Putamen (tissue), 1 donor: ENCODE measurements at places on chromosomes 4 and X.
A peak's percentile ranks its signal among the peaks of the same experiment; 100 is the strongest.

GRCh38 chr4:19512086-19512485, 739.6 kb upstream of the SLIT2 start:
- no peak for DNase-seq

DNA sequence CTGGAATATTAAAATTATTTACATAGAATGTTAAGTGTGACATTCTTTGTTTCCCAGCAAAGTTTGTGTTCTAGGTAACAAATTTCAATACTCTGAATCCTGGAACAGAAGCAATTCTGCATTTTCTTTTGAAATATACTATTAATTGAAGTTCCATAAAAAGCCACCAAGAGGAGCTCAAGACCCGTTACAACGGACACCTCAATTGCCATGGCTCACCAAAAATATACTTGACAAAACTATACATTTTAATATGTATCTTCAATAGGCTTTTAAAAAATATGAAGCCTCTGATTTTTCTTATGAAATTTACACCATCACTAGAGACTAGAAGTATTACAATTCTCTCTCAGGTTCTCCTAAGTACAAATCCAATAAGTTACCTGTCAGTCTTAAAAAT, 111.4 kb downstream of the NYX start:
- no peak for DNase-seq

- DNase-seq: no peak
Measured at GRCh38 chr4:38170338-38171169, 210.4 kb downstream of the PTTG2 start.

DNA sequence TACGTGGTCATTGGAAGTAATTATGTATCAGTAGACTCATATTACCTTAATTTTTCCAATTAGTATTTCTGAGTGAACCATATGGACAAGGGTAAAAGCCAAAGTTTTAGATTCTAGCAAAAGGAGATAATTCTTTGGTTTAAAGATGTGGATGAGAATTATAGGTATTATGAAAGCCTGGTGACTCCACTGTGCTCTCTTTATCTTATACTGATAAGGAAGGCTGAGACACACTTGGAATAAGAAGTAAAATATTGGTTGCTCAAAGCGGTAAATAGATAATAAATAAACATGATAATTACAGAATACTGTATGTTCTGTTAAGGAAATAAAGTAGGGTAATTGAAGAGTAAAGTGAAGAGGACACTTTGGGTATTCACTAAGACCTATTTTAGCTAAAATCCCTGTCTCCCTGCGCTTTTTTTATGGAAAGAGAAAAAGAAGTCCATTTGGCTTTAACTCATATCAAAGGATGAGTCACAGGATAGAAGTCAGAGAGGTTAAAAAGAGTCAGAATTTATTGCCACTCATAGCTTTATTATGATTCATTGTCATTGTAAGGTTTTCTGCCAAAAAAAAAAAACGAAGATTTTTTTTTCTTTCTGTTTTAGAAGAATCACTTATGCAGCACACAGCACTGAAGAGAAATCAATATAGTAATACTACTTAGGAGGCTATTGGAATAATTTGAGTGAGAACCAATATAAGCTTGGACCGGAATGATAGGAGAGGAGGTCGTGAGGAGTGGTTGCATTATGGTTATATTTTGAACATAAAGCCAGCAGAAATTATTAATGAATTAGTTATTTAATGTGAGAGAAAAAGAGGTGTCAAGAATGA, 2463.1 kb downstream of the ARAP2 start:
- DNase-seq: no peak

- no peak for DNase-seq
Measured at GRCh38 chr4:75916091-75916661, 13.9 kb upstream of the PPEF2 start.

GRCh38 chr4:158521484-158522088, at the start of gene RXFP1:
TSS of gene RXFP1 (plus strand) at chr4:158521882. CDS start at chr4:158521977, 95 bp downstream.
- DNase-seq: no peak

GRCh38 chr4:17997129-17997528, 24.4 kb downstream of the LCORL start:
- no peak for DNase-seq

GRCh38 chr4:173801361-173801760, 271.3 kb upstream of the HAND2 start:
- no peak for DNase-seq

GRCh38 chr4:145177906-145178538, 2.4 kb downstream of the OTUD4 start:
- no peak for DNase-seq

GRCh38 chr4:8265171-8265929, 4.2 kb upstream of the HTRA3 start:
- DNase-seq: no peak

DNA sequence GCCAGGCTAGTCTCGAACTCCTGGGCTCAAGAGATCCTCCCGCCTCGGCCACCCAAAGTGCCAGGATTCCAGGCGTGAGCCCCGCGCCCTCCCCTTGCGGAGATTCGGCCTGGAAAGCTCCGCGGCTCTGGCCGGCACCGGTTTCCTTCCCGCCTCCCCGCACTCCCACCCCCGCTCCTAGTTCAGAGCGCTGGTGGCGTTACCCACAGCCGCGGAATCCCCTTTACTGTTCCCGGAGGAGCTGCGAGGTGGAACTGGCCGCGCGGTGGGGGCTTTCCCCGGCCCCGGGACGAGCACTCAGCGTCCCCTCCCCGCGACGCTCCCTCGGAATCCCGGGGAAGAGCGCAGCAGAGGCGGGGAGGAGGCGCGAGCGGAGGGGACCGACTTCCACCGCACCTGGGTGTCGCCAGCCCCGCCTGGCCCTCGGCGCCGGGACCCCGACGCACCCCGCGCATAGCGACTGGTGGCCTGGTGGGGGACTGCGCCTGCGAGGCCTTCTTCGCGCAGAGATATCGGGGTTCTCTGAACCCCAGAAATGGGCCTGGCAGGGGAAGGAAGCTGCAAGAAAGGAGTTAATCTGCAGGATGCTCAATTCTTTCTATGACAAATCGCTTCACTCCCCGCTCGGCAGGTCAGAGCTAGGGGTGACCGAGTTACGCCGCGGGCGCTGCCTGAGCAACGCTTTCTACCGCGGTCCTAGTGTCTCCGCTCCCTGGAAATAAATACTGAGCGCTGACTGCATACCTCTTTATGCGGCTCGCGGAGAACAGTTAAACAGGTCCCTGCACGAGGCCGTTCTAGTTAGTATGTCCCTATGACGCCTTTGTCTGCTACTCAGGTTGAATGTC, 14.6 kb upstream of the SLC25A4 start:
- DNase-seq: peak; percentile 12

DNA sequence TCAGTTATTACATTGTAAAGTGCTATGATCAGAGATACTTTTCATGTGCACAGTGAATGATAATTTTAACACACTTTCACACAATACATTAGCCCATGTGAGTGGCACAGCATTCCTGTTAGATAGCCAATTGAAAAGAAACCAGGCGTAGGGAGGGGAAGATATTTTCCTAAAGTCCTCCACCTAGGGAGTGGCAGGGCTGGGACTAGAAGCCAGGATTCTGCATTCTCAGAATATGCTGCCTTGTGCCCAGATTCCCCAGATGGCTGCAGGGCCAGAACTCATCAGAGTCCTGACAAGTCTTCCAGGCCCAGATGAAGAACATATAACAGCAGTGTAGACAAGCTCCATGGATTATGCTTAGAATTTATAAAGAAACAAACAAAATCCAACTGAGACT, 350.2 kb downstream of the AFF2 start:
- DNase-seq: no peak

GRCh38 chr4:182280436-182281111, 37.4 kb downstream of the TENM3 start:
- DNase-seq: peak; percentile 42

GRCh38 chr4:1246901-1247863, 1.7 kb downstream of the CTBP1 start:
- no peak for DNase-seq

- peak; percentile 62 for DNase-seq
Measured at GRCh38 chr4:41216294-41217019, 2.1 kb upstream of the APBB2 start.

DNA sequence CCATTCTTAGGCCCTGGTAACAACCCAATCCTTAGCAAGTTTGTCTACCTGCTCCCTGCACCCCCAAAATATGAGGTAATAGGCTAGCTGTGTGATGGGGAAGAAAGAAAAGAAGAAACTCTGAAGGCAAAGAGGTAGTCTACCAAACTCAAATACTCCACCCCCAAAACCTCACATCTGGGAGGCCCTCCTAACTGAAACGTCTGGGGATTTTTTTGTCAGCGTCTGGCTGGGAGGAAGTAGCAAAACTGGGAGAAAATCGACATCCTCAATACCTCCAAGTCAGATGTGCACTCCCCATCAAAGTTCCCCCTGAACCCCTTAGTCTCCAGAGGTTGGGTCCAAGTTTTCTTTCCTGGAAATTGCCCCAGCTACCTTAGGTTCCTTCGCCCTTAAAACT, 1.0 kb downstream of the LAMP2 start:
- no peak for DNase-seq

DNA sequence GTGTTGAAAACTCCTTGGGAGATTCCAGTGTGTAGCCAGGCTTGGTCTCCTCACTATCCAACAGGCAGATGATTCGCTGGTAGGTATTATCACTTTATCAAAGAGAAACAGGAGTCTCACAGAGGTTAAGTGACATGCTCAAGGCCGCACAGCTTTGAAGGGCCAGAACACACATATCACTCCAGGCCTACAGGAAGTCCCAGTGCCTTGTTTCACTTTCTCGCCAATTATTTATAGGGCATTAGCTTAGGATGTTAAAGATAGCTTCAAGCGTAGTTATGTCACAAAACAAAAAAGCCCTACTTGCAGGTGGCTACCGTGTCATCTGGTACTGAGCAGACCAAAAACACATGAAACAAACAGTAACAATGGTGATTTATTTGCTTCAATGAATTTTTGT, 13.2 kb downstream of the ATP8A1 start:
- no peak for DNase-seq

DNA sequence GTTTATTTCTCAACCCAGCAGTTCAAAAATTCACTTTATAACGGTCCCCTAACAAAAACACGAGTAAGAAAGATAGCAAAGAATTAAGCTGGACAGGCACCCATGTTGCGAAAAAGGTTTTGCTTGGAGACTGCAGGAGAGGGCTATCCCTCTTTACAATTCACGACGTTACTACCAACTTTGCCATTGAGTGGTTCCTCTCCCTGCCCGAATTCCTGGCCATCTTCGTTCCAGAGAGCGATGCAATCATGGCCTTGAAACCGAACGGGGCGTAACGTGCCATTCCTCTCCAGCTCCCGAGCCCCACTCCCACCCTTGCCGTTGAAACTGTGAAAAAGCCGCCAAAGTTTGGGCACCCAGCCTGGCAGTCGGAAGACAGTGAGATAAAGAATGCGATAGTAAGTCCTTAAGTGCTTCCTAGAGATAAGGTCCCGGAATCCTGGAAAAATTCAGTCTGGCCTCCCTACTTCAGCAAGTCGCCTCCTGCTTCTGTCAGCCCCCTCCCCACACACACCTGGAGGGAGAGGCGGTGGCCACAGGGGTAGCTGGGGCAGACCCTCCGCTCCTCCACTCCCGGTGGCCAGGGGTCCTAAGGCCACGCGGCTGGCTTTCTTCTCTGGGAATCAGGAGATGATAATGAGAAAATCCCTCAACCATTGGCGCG, 65.2 kb downstream of the FBXO8 start:
- no peak for DNase-seq

DNA sequence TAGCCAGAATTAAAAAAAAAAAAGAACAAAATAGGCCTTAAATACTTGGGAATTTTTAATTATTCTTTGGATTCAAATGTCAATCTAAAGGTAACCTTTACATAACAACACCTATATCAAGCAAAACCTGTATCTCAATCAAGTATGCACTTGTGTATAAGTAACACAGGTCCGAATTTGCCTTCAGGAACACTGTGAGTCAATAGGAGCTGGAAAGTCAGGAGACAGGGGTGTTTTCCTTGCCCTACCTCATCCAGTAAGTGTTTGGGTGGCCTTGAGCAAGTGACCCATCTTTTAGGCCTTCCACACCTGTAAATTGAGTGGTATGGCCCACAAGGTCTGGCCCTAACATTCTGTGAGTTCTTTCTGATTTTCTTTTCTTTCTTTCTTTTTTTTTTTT, 40.8 kb upstream of the VEGFD start:
- DNase-seq: no peak

- no peak for DNase-seq
Measured at GRCh38 chrX:130803537-130803936, 99.5 kb downstream of the ENOX2 start.

DNA sequence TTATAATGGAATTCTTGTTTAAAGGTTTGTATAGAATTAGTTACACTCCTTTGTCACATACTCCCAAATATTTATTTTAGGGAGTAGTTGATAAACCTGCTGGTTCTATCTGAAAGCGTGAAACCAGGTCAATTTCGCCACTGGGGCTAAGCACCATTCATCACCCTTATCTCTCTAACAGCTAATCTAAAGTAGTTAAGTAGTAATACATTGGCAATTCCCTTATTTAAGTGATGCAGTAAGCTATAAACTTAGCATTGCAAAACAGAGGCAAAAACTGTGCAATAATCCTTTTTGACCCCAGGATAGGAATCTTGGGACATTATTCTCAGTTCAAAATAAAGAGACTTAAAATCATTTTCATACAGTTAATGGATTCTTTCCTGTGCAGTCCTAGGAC, 33.7 kb upstream of the PTPN13 start:
- DNase-seq: no peak

- DNase-seq: no peak
Measured at GRCh38 chr4:185424905-185425646, 688 bp downstream of the UFSP2 start.

DNA sequence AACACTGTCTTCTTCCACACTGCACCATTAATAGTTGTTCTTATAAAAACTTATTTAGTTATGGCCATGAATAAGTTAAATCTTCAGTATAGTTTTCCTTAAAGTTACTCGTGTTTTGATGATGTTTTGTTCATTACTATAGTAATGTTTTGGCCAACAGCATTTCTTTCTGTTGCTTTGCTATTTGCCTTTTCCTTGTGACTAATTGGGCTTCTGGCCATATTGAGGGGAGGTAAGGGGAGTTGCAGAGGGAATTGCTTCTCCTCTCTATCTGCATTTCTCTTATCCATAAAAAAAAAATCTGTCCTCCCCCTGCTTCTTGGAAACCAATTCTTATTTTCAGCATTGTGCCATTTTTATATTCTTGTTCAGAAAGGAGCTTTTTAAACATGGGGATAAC, 42.7 kb upstream of the ZCCHC12 start:
- DNase-seq: no peak

DNA sequence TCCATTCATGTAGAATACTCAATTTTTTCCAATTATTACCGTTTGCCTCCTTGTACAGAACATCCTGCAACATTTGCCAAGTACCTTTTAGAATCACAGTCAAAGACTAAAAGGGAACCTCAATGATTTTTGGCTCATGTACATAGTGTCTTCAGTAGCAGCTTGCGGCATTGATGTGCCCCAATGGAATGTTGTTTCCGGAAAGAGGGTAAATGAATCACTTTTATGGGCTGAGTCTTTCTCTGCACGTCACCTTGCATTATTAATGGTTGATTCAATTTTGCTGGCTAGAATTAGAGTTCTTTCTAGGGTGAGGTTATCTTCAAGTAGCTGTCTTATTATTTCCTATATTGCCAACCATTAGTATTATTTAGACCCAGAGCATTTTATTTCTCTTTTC, 116.9 kb upstream of the GABRA2 start:
- no peak for DNase-seq
